ENCODE measurements at places on chromosomes 2 and 18.

- peak; percentile 85 for DNase-seq
Measured at GRCh38 chr2:233700028-233700635, 7.4 kb downstream of the UGT1A6 start.

GRCh38 chr18:64886995-64887394 lies 738.1 kb upstream of the LINC00305 start:
- DNase-seq, result no peak

GRCh38 chr2:232491139-232491780 lies 3.6 kb upstream of the ECEL1 start:
- no peak for DNase-seq

DNA sequence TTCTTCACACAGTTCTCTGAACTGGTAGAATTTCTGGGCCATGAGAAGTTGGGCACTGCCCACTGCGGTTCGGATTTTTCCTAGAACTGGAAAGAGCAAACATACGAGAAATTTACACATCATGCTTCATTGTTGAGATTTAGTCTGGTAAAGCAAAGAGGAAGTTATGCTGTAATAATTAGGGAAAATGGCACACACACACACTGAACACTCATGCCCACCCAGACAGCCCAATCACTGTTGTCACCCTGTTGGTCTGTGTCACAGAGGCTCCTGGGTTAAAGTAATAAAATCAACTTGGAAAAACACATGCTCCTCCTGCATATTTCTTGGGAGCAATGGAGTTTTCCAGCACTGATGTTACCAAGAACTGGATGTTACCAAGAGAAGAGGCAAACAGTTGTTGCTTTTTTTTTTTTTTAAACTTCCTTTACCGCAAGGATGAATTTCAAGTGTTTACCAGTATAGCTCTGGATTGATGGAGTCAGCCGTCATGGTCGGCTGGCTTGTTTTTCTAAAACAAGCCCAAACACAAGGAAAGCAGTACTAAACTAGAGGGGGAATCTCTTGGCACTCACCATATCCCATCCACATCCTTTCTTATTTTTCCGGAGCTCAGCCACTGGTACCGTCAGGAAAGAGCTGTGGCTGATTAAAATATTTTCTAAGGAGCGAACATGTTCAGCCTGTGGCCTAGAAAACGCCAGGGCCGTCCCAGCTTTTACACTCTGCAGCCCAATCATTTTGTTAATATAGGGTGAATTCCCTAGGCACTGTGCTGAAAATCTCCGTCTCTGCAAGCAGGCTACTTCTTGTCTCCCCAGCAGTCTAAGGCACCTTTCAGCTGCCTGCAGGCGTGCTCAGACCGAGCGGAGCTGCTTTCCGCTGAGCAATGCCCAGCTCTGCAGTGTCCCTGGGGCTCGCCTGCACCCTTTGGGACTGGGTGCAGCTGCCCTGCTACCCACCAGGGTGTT lies 58.9 kb downstream of the TGIF1 start:
- DNase-seq, result peak; percentile 41

DNA sequence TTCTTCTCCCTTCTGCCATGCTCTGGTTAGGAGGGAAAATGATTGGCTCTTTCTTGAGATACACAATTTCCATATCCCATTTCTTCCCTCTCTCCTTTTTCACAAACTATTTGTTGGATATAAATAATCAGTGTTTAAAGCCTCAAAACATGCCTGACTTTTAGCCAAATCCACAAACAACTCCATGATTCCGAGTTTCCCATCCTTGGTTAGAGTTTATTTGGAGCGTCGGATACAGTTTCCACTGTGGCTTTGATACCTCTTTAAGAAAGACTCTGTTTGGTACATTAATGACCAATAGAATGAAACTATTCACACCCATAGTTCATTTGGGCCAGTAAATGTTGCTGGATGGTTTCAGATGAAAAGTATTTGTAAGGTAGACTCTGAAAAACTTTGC lies 5.9 kb upstream of the FHL2 start:
- DNase-seq, result no peak

DNA sequence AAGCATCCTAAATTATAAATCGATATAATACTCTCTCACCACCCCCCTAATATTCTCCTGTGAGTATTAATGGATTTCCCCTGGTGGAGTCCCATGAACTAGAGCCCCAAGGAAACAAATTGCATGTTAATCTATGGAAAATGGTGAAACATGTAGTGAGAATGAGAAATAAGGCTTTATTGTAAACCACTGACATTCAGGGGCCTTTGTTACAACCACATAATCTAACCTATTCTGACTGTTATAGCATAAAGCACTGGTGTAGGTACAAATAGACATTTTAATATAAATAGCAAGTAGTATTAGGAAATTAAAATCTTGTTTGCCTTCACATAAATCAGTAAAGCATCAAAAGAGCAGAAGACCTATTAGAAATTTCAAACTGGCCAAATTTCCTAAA lies 65.3 kb upstream of the TLK1 start:
- no peak for DNase-seq

GRCh38 chr2:119174216-119174992 lies 15.9 kb upstream of the C1QL2 start:
- peak; percentile 66 for DNase-seq

DNA sequence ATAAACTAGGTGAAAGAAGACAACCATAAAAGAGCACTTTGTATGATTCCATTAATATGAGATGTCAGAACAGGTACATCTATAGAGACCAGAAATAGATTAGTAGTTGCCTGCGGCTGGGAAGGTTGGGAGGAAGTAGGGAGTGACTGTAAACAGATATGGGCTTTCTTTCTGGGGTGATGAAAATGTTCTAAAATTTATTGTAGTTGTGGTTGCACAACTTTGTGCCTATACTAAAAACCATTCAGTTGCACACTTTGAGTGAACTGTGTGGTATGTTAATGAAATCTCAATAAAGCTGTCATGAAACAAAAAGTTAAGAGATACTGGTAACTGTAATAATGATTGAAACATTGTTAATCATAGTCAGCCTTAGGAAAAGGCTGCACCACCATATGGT lies 152.7 kb upstream of the ALPP start:
- DNase-seq, result no peak

DNA sequence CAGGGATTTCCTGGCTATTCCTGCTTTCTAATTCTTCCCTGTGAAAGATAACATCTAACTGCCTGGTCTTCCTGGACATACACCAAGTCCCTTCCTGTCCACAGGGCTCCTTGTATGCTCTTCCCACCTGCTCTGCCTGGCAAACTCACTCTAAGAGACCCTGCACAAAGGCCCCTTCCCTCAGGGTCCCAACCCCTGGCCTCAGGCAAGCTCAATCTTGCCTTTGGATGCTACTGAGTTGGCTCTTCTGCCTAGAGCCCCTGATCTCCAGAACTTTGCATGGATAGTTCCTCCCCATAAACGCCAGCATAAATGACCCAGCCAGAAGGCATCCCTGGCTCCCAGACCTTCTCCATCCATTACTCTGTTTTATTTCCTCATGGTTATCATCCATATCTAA lies 98.3 kb upstream of the OTOS start:
- no peak for DNase-seq

DNA sequence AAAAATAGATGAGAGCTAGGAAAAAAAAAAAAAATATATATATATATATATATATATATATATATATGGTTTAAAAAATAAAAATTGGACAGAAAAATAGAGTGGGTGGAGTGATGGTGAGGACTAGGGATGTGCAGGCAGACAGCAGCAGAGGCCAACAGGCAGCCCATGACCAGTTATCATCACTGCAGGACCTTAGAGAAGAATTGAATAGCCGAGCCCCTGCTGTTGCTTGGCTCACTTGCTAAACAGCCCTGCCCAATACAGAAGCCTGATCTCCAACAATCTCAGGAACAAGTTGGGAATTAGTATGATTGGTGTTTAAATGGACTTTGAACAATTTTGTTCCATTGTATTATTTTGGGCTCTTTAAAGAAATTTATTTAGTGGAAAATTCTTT lies 967.5 kb upstream of the PIK3C3 start:
- DNase-seq, result peak; percentile 5

- no peak for DNase-seq
Measured at GRCh38 chr2:240642806-240643092, 17.5 kb downstream of the GPR35 start.
